Brain (organoid and tissue), 16 donors: ENCODE measurements at places on chromosomes 7 and 10.

GRCh38 chr10:33776419-33777070, 442.1 kb upstream of the NRP1 start:
- DNase-seq = no peak

- peak; percentile 55 for DNase-seq
Observed at GRCh38 chr10:11178606-11179515, 161.2 kb downstream of the CELF2 start.

DNA sequence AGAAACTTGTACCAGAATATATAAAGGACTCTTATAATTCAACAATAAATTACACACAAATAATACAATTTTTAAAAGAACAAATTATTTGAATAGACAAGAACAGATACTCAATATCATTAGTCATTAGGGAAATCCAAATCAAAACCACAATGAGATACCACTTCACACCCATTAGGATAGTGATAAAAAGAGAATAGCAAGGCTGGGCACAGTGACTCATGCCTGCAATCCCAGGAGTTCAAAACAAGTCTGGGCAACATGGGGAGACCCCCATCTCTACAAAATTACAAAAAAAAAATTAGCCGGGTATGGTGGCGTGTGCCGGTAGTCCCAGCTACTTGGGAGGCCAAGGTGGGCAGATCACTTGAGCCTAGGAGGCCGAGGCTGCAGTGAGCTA, 52.2 kb upstream of the KCNIP2 start:
- no peak for DNase-seq

DNA sequence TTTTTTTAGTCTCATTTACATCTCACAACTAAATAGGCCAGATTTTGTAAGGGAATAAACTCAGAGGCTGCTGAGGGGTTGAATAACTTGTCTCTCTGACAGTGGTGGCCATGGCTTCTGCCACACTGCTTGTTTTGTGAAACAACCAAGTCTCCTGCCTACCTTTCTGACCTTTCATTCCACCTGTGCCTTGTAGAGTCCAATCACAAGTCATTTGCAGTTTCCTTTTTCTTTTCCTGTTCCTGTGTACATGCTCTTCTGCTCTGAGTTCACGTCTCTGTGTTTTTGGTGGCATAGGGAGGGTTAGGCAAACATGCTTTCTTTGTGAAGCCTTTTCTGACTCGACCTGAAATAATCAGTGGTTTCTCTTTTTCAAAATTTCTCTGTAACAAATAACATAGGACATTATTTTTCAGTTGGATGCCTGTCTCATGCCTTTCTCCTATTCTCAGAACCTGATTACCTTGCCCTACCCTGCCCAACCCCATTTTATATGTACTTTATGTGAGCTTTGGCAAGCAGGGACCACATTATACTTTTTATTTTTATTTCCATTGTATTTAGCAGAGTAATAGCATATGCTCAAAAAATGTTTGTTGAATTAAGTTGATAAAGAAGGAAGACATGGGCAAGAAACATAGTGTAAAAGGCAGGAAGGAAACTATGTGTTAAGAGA, 81.7 kb downstream of the HDAC9 start:
- DNase-seq = no peak

DNA sequence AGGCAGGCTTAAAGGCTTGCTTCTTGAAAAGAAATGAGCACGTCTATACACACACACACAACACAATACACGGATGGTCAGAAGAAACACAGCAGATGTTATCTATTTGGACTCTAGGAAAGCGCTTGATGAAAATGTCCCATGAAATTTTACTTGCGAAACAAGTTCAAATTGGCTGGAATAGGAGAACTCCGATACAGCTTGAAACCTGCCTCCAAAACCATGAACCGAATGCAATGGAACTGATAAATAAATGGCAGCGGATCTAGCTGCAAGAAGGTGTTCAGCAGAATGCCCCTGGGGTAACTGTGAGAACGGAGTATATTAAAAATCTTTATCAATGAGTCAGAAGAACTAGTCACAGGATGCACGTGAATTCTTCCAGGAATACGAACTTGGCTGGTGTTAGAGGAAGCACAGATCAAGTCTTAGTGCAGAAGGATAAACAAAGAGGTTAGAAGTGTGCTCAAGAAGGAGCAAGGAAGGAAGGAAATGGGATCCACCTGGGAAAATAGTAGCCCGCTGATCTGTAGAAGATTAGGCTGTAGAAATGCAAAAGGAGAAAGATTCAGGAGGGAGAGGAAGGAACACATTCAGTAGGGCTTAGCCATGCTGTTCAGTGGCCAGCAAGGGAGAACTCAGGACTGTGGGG, 142.0 kb upstream of the PRKCQ start:
- DNase-seq = no peak

- no peak for DNase-seq
Observed at GRCh38 chr7:99498546-99498944, 1.5 kb downstream of the ZNF394 start.

DNA sequence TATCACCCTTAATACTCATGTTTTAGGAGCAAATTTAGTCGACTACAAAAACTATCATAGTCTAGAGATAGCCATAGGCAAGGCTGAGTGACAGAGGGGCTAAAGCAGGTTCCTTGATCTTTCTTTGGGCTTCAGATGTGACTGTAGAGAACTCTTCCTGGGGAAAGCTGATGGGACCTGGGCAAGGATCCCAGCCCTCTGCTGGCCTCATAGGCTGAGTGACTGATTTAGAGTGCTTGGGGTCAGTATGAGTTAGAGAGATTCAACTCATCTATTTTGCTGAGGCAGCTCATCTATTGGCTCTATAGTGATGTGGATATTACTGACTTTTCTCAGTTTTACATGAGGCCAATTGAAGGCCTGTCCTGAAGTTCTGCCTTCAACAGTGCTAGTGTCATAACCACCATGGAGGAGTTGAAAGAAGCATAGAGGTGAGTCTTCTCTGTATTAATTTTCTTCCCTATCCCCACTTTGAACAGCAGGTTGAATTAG, 81.6 kb downstream of the SAMD9 start:
- DNase-seq = no peak

- peak; percentile 22 for DNase-seq
Observed at GRCh38 chr10:15748126-15748525, 28.4 kb upstream of the ITGA8 start.

DNA sequence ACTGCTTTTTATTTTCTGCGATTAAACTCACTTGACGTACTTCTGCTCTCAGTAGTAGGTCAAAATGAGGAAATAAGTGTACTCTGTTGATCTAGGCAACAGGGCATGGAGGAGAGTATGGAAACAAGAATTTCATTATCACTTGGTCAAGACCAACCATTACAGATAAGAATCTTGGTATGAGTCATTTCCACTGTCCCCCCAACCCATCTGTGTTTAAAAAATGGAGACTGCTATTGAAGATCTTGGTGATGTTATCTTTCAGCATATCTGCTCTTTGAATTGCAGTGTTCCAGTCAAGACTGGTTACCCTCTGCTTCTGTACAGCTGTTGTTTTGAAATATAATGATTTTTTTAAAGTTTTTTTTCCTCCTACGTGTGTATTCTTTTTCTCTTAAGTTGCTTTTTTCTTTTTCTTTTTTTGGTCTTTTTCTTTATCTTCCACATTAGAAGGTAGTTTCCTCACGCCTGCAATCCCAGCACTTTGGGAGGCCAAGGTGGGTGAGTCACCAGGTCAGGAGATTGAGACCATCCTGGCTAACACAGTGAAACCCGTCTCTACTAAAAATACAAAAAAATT, 11.7 kb downstream of the STAM start:
- no peak for DNase-seq

DNA sequence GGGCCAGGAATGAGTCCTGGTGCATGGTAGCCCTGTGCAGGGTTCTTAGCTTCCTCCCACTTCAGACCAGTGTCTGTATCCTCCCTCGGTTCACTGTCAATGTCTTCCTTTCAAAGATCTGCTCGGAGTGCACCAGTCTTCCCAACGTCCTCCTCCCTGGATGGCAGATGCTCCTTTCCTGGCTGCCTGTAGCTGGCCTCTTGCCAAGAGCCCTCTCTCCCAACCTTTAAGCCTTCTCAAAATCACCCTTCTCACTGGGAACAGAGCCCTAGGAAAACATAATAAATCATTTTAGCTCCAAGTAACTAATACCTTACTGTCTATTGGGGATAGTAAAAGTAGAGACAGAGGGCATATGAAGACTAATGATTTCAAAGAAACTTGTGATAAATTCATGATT, 490.6 kb downstream of the CCSER2 start:
- DNase-seq = no peak

DNA sequence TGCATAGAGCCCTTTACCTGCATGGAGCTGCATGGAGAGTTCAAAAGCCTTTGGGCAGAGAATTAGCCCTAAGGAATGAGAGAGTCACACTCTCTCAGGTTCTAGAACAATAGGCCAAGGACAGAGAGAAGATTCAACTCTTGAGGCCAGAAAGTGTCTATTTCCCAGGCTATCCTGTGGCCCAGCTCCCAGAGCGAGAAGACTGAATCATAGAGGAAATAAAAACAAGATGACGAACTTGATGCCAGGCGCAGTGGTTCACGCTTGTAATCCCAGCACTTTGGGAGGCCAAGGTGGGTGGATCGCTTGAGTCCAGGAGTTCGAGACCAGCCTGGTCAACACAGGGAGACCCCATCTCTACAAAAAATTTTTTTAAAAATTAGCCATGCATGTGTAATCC, 18.3 kb upstream of the PODXL start:
- DNase-seq = no peak

GRCh38 chr7:57071-57470, 135.3 kb upstream of the FAM20C start:
- no peak for DNase-seq

DNA sequence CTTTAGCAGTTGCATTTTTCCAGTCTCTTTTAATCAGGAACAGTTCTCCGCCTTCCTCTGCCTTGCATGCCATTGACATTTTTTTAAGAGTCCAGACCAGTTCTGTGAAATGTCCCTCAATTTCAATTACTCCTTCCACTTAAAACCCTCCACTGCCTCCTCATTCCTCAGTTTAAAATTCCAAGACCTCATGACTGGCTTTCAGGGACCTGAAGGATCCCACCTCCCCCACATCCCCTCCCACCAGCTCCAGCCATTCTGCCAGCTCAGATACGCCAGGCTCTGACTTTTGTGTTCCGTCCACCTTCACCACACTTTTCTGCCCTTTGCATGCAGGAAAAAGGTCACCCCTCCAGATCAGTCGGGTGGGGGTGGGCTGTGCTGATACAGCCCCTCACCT, 8.7 kb downstream of the TNRC18 start:
- DNase-seq = no peak

DNA sequence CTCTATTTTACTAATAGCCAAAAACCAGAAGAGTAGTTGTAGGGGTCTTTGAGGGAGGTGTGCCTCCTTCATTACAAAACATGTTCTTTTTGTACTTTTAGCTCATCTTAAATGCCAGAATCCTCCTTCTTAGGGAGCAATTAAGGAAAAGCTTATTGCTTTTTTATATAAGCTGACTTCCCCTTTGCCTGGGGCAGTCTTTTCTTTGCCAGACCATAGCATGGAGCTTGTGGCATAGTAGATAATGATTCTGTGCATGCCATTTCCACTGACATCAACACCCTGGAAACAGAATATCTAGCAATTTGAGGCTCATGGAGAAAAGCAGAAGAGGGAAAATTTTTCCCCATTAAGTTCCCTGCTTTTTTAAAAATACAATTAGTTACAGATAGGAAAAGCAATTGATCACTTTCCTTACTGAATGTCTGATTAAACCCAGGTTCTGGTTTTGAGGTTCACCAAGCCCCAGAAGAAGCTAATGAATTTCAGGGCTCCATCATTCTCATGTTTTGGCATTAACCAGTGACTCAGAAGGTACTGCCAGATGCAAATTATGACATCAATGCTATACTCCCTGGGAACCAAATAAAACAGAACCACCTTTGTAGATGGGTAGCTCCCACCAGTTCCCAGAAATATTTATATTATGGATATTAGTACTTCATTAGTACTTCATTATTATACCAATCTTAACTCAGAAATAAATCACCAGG, 410.6 kb downstream of the KCNMA1 start:
- no peak for DNase-seq

DNA sequence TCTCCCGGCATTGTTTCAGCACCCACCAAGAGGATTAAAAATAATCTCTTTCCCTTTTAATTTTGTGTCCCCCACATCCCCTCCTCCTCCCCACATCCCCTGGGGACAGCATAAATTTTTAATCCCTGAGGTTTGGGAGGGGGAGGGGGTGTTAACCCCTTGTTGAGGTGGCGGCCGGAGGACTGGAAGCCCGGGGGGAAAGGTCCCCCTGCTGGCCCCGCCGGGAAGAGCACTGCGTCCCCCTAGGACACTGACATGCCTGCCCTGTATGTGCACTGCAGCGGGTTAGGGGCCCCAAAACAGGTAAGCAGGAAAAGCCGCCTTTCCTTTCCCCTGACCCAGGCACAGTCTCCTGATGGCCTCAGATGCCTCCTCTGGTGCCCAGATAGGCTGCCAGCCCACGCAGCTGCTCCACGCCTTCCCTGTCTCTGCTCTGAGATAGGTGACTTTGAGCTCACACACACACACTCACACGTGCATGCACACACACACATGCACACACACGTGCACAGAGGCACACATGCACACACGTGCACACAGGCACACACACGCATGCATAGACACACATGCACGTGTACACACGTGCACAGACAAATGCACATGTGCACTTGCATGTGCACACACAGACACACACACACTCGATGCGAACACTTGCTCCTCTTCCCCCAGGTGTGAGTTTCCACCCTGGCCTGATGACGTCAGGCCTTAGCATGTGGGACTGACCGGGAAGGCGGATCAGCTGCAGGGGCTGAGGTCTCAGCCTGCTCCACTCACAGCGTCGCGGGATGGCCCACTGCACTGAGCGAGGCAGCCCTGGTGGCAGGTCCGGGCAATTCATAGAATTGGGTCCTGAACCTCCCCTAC, 12.3 kb downstream of the CNPY1 start:
- DNase-seq = peak; percentile 70

- DNase-seq = no peak
Observed at GRCh38 chr7:49797987-49798660, 24.7 kb downstream of the VWC2 start.

GRCh38 chr10:125025341-125025740, 83.4 kb downstream of the ZRANB1 start:
- DNase-seq = no peak

GRCh38 chr7:28976022-28976421, 17.9 kb upstream of the TRIL start:
- DNase-seq = peak; percentile 60

- no peak for DNase-seq
Observed at GRCh38 chr10:12448729-12449391, 99.5 kb downstream of the CAMK1D start.

- DNase-seq = no peak
Observed at GRCh38 chr7:491292-491957, 28.2 kb downstream of the PDGFA start.

- no peak for DNase-seq
Observed at GRCh38 chr7:39712751-39713150, 89.4 kb downstream of the RALA start.

DNA sequence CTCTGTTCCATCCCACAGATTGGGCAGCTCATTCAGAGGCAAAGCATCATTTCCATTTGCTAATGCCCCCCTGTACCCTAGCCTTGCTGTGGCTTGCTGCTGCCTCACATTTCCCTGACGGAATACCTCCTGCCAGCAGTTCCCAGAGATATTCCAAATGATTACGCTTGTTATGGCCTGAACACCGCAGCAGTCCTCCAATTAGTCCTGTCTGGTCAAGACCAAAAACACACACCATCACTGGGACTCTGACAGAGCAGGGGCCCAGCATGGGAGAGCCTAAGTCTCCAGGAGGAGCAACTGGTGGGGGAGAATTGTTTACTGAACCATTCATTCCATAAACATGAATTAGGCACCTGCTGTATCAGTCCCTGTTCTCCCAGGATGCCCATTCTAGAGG, 6.1 kb downstream of the OGDHL start:
- DNase-seq = peak; percentile 46
